AML-193 (cell line): ENCODE measurements at places on chromosomes 1 and 21.

DNA sequence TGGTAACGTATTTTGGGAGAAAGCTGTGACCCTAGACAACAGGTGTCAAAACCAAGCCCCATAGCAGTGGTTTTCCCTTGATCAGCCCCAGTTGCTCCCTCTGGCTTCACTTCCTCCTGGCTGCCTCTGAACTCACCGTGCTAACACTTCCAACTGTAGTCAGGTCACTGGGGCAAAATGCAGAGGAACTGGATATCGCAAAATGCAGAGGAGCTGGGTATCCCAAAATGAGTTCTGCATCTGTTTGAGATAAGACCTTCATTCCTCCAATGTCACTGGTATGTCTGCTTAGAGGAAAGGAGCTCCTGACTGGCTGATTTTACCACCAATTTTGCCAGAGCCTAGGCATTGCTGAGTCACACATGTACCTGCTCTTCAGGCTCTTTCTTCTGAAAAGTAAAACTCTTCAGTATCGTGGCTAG, 19.6 kb upstream of the TACSTD2 start:
- DNase-seq: no peak

GRCh38 chr21:45778686-45779085, 135.2 kb downstream of the PCBP3 start:
- DNase-seq: no peak

DNA sequence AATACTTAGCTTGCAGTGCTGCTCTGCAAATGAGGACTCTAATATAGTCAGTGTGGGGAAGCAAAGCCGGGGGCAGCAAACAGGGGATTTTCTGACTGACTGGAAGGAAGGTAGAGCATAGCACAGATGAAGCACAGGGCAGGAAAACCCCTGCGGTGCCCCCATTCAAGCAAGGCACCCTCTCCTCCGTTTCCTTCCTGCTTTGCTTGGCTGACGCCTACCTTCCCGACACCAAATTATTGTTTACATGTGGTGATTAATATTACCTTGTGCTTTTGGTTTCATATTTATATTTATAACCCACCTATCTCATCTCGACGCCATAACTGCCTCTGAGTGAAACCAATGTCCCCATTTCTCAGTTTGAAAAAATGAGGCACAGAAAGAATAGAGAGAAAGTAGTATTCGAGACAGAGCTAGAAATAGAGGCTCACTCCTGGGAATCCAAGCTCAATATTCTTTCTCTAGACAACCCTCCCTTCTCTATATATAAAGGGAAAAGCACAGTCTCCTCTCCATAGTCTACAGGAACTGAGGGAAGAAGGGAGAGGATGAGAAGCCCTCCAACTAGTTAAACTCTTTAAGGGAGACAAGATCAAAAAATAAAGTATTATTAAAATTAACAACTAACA, 41.3 kb downstream of the PIK3C2B start:
- DNase-seq: no peak

DNA sequence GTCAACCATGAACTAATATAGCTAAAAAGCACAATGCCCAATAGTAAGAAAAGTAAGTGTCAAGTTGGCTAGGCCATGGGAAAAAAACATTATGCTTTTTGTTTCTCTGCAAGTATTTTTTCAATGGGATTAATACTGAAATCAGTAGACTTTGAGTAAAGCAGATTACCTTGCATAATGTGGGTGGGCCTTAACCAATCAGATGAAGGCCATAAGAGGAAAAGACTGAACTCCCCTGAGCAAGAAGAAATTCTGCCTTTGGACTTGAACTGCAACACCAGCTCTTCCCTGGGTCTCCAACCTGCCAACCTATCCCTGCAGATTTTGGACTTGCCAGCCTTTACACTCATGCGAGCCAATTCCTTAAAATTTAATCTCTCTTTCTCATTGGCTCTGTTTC, 6.4 kb upstream of the RSPO1 start:
- no peak for DNase-seq

DNA sequence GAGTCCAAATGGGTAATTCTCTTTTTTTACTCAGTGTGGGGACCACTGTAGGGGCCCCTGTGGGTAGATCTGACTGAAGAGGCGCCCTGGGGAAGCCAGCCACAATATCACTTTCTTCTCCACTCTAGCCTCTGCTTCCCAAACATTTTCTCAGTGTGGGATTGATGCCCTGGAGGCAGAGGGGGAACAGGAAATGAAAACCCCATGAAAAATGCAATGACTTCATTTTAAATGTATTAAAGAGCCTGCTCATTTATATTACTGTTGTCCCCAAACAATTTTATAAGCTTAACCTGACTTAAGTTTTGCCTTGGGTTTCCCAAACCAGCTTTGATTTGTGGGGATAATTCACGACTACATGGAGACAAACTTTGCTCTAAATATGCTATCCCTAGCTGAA, 181.9 kb downstream of the C1orf94 start:
- DNase-seq: no peak

DNA sequence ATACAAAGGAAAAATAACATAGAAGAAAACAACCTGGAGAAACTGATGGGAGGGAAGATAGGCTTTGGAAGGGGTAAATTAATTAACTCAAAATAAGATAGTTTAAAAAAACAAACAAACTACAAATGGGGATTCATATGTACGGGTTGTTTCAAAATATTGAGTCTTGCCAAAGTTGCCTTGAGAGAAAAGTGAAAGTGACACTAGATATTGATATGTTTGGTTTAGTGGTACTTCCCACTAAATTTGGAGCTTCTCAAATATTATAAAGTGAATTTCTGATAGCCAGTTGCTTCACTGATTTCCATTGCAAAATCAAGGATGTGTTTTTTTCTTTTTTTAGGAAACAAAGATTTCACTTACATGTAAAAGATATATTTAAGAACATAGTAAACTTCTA, 149.5 kb upstream of the RUNX1 start:
- no peak for DNase-seq

- DNase-seq: no peak
Measured at GRCh38 chr1:9701665-9702064, 50.1 kb downstream of the PIK3CD start.
